Adipose tissue (tissue), 3 donors: ENCODE measurements at places on chromosomes 11 and 22. TPM values are rescaled to one million over a fixed set of nuclear protein-coding genes. Genes with fewer than 3 reads are reported as not detected.

Gene CREBZF
- 19.2 TPM for polyA plus RNA-seq

Gene FOLH1
- 0.82 TPM for polyA plus RNA-seq

Gene PLEKHB1
- polyA plus RNA-seq, result 2.5 TPM

Gene CRYBA4
- not detected for polyA plus RNA-seq

Gene MUC2
- polyA plus RNA-seq, result 0.31 TPM

Gene MYO7A
- 6.4 TPM for polyA plus RNA-seq

Gene OR8B4
- not detected for polyA plus RNA-seq

Gene ENTHD1
- polyA plus RNA-seq, result not detected

Gene PEX26
- 8.1 TPM for polyA plus RNA-seq

Gene TOM1
- 40.2 TPM for polyA plus RNA-seq

Gene C11orf91
- not detected for polyA plus RNA-seq

Gene MYO18B
- 0.21 TPM for polyA plus RNA-seq

Gene KIRREL3
- 0.04 TPM for polyA plus RNA-seq

Gene DSCAML1
- 0.34 TPM for polyA plus RNA-seq

Gene DEPDC7
- polyA plus RNA-seq, result 2.2 TPM

Gene KIAA1671
- 4.4 TPM for polyA plus RNA-seq

Gene THYN1
- polyA plus RNA-seq, result 64.8 TPM

Gene VWA5A
- 10.7 TPM for polyA plus RNA-seq

Gene ART1
- polyA plus RNA-seq, result not detected

Gene DNAJB7
- not detected for polyA plus RNA-seq

Gene TYR
- polyA plus RNA-seq, result not detected

Gene PRG3
- polyA plus RNA-seq, result not detected

Gene CFAP300
- polyA plus RNA-seq, result 2.5 TPM

Gene OR51E1
- polyA plus RNA-seq, result 2.7 TPM

Gene TESMIN
- polyA plus RNA-seq, result 0.71 TPM

Gene PANX2
- 0.34 TPM for polyA plus RNA-seq

Gene IGSF9B
- polyA plus RNA-seq, result 0.97 TPM

Gene SLC17A6
- polyA plus RNA-seq, result 0.25 TPM

Gene OR51B2
- polyA plus RNA-seq, result not detected

Gene SAA4
- polyA plus RNA-seq, result 0.90 TPM

Gene CALCA
- polyA plus RNA-seq, result 0.15 TPM

Gene OR2AG1
- not detected for polyA plus RNA-seq

Gene ZBTB16
- 43.1 TPM for polyA plus RNA-seq

Gene OR5AL1
- polyA plus RNA-seq, result not detected

Gene OR5B21
- not detected for polyA plus RNA-seq
